ENCODE measurements at places on chromosomes 2 and 18.

GRCh38 chr2:61978522-61978921 lies 73.0 kb downstream of the COMMD1 start:
- no peak for DNase-seq

GRCh38 chr2:24164416-24164973 lies 10.4 kb upstream of the FAM228A start:
- DNase-seq = no peak

GRCh38 chr2:127410871-127411652 lies 7.2 kb upstream of the PROC start:
- no peak for DNase-seq

- no peak for DNase-seq
Measured at GRCh38 chr2:128345436-128346165, 26.9 kb upstream of the HS6ST1 start.

DNA sequence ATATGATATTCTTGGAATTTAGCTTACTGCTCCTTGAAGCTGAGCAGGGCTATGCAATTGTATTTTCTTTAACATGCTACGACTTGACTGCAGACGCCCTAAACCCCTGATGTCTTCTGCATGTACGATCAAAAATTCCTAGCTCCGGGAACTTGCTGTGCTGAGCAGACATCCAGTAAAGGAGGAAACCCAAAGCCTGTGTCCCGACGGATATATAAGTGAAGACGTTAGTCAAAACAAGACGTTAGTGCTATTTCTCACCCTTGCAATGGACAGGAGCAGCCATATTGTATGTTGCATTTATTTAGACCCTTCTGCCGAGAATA lies 51.5 kb downstream of the SETBP1 start:
- no peak for DNase-seq

Measured in NCI-H2171 (cell line).